Gastroesophageal sphincter (tissue), 4 donors: ENCODE measurements at places on chromosomes 5 and 9. TPM values are rescaled to one million over a fixed set of nuclear protein-coding genes. Genes with fewer than 3 reads are reported as not detected.

The GCNT1 gene
- total RNA-seq, result 2.0 TPM

DNA sequence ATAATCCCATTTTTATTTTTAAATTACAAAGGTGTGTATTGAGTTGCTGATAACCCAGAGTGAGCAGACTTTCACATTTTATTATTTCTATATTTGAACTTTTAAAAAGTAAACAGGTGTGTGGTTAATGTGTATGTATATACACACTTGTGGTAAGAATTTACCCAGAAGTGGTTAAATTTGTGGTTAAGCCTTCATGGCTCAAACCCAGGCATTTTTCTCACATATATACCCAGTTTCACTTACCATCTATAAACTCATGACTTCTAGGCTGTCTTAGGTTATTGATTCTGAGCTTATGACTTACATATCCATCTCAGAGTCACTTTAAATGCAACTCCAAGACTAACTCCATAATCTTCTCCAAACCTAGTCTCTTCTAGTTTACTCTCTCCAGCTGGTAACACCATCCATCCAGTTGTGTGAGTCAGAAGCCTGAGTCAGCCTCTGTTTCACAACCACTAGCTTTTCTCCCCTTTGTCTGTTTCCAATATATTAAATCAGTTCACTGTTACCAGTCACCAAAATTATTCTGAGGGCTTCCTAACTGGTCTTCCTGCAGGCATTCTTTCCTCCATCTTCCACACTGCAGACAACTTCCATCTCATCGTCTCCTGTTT lies 20.2 kb downstream of the ZBED3 start:
- ATAC-seq, result peak; percentile 71

- no peak for ATAC-seq
Observed at GRCh38 chr9:16062542-16063240, 509.8 kb downstream of the CCDC171 start.

GRCh38 chr5:10288592-10289219 lies 19.0 kb downstream of the CMBL start:
- ATAC-seq, result no peak

- ATAC-seq, result no peak
Observed at GRCh38 chr5:6715758-6716628, 2.8 kb downstream of the TENT4A start.

DNA sequence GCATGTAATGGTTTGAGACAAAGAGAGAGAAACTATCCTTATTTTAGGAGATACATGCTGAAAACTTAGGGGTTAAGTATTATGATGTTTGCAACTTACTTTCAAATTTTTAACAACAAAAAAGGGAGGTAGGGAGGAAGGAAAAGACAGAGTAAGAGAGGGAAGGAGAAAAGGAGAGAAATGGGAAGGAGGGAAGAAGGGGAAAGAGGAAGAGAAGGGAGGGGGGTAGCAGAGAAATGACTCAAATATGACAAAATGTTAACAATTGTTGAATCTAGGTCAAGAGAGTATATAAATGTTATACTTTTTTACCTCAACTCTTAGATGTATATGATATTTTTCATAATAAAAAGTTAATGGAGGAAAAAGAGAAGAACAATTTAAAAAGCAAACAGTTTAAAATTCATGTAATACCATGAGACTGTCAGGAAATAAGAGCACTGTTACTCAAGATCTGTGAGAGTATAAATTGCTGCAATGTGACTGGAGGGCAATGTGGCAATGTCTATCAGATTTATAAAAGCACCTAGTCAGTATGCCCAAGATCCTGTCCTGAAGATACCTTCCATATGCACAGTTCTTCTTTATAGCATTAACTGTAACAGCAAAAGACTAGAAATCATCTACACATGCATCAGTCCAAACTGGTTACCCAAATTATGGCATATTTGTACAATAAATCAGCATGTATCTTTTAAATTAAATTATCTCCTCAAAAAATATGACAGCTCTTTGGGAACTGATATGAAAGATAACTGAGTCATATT lies 16.3 kb downstream of the FBXW11 start:
- no peak for ATAC-seq

DNA sequence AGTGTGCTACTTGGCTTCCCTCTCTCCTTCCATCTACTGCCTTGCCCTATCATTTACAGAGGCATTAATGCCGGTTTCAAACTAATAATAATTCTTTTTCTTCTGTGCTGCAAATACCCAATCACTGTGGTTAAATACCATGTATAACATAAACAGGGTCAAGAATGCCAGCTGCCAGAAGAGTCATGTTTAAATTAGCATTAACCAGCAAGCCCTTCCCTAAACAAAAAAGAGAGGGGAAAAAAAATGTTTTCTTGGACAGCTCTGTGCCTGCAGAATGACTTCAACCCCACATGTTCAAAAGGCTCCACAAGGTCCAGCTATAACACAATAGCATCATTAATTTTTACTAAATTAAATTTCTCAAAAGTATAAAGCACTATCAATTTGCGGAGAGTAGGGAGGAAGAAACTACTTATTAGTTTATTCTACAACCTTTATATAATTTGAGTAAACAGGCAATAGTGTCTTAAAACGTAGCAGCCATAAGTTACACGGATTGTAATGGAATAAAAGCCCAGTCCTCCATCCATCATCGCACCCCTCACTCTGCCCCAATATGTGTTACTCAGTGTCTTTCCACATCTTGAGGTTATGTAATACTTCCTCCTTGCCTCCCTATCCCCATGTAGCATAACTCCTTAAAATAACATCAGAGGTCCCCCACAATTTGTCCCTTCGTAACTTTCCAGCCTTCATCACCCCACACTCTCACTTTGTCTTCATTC lies 3.9 kb downstream of the LPAR1 start:
- no peak for ATAC-seq

DNA sequence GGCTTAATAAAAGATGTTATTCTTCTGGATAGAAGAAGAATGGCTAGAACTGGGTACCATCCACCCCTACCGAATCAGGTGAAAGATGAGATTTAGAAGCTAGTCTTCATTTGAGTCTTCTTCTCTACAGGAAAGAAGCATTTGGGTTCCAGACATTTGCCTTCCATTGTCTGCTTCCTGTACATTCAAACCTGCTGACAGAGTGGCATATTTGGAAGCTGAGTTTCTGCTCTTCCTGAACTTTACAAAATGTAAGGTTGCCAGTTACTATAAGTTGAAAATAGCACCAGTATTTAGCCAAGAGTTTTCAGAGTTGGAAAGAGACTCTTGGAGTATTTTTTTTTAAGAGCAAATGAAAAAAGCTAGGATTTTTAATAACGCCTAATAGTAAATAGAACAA lies 525.4 kb upstream of the TLE4 start:
- no peak for ATAC-seq

GRCh38 chr5:132054697-132055440 lies 5.6 kb upstream of the IL3 start:
- ATAC-seq, result no peak

DNA sequence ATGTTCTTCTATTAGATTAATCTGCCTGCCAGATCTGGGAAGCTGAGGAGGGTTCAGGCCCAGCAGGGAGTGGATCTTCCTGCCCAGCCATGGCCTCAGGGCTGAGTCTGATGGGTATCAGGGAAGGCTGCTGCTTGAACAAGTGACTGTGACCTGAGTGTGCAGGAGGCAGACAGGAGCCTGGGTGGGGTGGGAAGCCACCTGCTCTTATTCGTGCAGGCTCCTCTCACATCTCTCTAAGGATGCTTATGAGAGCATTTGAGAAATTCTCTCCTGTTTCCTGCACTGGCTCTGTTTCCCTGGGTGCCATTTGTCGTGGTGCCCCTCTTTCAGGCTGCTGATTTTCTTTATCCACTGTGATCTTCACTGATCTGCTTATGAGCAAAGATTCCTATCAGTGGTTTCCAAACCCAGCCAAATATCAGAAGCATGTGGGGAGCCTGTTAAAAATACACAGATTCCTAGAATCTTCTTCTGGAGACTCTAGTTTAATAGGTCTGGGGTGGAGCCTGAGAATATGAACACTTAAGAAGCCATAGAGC lies 2.1 kb downstream of the RGS3 start:
- ATAC-seq, result no peak

DNA sequence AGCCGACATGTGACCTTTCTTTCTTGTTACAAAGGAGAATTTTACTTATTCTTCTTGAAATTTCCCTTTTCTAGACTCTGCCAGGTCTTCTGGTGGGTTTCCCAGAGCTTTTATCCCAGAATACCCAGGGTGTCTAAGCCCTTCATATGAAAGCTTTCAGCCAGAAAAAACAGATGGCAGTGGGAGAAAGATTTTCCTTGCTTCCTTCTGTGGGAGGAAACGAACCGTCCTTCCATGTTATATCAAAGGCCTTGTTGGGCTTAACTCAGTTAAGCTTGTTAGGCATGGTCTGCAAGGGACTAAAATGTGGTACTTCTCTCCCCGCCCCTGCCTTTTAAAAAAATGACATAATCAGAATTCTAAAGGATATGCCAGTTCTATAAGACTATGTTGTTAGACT lies 47.5 kb downstream of the SPATA31D1 start:
- no peak for ATAC-seq

The MAN2A1 gene
- total RNA-seq, result 37.8 TPM

The ENTPD8 gene
- total RNA-seq, result 0.57 TPM

The LEAP2 gene
- total RNA-seq, result 1.9 TPM
